ENCODE measurements at places on chromosomes 3 and 15.

- DNase-seq: peak; percentile 16
Measured at GRCh38 chr15:64651601-64652191, 123.7 kb downstream of the RBPMS2 start.

GRCh38 chr15:68022061-68022460, 32.1 kb upstream of the PIAS1 start:
- DNase-seq: no peak

- peak; percentile 5 for DNase-seq
Measured at GRCh38 chr15:72319360-72319984, 485 bp downstream of the CELF6 start.

DNA sequence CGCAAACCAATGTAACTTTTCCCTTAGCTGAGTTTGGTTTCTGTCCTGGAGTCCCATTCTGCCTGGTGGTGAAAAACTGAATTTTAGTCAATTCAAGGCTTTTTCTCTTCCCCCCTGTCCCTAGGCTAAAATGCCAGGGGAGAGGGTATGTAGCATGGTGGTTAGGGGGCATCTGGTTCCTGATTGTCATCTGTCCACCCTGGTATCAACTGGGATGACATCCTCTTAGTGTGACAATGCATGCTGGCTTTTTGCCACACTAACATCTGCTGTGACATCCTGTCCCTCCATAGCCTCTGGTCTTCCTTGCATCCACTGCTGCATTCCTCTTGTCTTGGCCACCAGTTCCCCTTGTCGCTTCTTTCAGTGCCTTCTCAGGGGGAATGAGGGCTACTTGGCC, 73.7 kb downstream of the ABHD5 start:
- DNase-seq: no peak

DNA sequence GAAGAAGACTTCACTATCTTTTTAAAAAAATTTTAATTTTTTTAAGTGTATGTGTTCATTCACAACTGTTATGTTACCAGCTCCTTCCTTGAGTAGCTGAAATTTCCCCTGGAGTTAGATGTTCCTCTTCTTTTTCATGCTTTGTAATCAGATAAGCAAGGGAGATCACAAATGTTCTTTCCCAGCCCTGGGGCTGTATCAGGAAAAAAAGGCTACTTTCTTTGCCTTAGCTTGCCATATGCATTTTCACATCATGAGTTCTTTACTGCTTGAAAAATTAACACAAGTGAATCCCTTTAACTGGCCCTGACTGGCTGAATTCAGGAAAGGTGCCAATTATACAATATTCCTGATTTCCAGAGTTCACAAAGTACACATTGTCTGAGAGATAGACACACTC, 353.2 kb upstream of the ATP11B start:
- DNase-seq: no peak

- no peak for DNase-seq
Measured at GRCh38 chr3:44509393-44509921, 32.0 kb upstream of the ZNF445 start.

GRCh38 chr15:46576646-46577395, 942.0 kb downstream of the SQOR start:
- no peak for DNase-seq

DNA sequence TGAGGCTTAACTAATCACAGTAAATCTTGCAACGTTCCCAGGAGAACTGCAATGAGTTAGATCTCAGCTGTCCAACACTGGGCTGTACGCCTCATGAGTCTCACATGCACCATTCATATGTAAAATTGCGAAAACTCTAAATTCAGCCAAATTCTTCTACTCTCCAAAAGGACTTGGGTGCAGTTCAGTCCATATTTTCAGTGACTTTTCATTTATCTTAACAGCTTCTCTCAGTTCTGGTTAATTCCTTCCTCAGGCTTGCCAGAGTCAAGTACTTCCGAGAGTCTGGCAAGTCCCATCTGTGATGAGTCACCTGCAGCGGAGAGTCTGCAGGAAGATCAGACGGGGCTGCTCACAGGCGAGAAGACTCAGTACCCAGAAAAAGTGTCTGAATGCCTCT, 11.5 kb downstream of the CCDC80 start:
- no peak for DNase-seq

- DNase-seq: no peak
Measured at GRCh38 chr15:91263632-91264531, 163.8 kb downstream of the SV2B start.

DNA sequence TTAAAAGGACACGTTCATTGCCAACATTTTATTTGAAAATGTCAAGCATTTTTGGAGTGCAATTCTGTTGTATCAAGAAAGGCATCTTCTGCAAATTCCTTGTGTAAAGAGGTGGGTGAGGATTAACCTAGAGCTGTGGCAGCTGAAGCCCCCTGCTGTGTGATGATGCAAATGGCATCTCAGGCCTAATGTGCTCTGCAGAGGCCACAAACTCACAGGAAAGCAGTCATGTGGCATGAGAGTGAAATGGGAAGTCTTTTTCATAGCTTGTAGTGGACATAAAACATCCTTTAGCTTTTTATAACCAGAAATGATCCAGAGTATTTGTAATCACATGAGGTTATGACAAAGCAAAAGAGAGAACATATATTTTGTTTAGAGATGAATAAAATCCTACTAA, 6.4 kb downstream of the CADM2 start:
- DNase-seq: no peak

- no peak for DNase-seq
Measured at GRCh38 chr3:183430325-183430957, 2.0 kb upstream of the MCF2L2 start.

GRCh38 chr3:121520510-121520909, 25.3 kb downstream of the POLQ start:
- no peak for DNase-seq

DNA sequence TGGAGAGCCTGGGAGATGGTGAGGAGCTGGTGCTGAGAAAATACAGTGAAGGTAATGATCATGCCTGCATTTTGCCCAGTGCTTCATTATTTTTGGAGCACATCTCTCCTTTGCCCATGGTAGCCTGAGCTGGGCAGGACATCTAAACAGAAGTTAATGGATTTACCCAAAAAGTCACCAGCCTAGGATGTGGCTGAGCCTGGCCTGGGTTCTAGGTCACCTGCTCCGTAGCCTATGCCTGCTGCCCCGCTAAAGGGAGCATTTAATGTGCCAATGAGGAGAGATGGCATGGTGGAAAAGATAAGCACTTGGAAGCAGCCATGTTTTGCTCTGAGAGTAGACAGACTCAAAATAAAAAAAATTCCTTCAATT, 41.8 kb upstream of the RHO start:
- no peak for DNase-seq

DNA sequence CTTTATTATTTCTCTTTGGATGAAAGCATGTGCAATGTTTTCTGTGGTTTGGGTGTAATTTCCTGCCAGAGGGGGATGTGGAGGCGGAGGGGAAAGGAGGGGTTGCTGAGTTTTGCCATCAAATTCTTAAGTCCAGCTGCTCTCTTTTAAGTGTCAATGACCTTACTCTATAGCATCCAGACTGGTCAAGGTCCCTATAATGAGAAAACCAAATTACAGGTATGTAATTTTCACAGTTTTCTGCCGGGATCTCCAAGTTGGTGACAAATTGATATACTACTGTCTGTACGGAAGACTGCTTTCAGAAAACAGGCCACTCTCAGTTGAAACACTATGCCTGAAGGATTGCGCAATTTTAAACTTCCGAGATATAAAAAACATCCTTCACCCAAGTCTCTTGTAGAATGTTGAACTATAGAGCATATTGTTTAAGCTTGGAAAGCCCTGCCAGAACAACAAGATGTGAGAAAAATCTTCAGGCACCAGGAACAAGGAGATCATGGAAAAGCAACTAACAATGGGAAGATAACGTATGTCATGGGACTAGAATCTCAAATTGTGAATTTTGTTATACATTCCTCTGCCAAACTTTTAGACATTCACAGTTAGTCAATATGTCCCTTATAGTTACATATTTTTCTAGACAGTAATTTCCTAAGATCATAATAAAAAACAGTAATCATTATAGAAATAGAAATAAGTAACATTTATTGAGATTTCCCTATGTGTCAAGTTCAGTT, 300.7 kb upstream of the SATB1 start:
- DNase-seq: no peak

DNA sequence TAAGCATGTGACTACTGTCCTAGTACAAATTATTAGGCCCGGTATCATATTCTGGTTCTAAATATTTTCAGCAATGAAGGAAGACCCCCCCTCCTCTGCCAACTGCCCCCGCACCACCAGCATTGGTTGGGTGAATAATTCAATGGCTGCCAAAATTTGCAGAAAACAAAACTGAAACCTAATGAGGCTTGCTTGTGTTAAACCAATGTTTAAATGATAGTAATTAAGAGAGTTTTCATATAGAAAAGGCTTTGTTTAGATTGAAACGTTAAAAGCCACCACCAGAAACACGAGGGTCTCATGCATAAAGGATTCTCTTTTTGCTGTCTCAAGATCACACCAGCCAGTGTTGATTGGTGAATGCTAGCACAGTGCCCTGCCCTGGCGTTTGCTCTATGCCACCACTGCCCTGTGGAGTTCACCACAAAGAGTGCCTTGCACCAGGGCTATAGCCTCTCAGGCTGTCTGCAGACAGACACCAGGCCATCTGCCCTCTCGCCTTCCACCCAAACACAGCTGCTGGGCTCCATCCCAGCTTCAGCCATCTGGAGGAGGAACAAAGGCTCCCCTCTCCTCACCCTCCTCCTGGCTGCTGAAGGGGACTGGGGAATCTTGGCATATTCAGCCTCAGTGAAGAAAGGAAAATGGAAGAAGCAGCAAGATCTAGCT, 200.3 kb upstream of the PFN2 start:
- DNase-seq: no peak

GRCh38 chr3:55584716-55585368, 97.7 kb upstream of the WNT5A start:
- no peak for DNase-seq

DNA sequence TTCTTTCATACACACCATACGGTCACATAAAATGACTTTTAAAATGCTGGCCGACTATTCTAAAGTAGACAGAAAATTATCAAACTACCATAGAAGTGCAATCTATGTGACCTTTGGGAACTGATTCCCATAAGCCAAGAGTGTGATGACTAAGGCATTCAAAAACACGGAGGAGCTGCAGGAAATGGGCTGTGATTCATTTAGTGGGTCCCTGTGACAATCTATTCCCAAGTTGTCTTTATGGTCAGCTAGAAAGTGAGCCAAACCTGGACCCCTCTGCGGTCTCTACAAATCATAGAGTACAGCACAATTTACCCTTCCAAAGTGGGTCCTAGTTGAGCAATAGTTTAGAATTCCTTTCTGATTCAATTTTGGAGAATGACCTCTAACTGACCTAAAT, 251.5 kb upstream of the CBLB start:
- no peak for DNase-seq

GRCh38 chr3:194045289-194045688, 90.7 kb upstream of the HES1 start:
- no peak for DNase-seq

GRCh38 chr3:187759601-187760000, 14.3 kb upstream of the BCL6 start:
- DNase-seq: no peak

DNA sequence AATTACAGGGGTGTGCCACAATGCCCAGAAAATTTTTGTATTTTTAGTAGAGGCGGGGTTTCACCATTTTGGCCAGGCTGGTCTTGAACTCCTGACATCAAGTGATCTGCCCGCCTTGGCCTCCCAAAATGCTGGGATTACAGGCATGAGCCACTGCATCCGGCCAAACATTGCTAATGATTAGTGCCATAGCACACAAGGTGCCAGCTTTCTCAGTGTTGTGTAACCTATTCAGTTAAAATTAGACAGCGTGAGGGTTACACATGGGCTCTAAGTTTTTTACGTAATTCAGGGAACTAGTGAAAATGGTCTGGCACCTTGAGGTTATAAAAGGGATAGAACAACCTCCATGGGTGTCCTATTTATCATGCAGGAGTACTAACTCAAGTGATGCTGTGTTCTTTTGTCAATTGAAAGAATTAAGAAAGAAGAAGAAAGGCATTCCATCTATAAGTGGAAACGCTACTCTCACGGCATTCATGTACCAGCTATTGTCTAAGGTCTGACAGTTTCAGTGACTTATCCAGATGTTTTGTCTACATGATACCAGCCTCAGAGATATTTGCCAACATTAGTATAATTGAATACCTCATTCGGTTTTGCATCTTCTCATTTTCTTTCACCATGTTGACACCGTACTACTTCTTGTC, 84.7 kb downstream of the EOMES start:
- DNase-seq: no peak

GRCh38 chr3:102810937-102811336, 376.1 kb downstream of the ZPLD1 start:
- DNase-seq: no peak

- no peak for DNase-seq
Measured at GRCh38 chr3:8553405-8553804, 51.8 kb downstream of the LMCD1 start.

GRCh38 chr3:12868039-12869034, 27.0 kb upstream of the RPL32 start:
- DNase-seq: peak; percentile 26

- DNase-seq: no peak
Measured at GRCh38 chr3:170344971-170345370, 12.5 kb upstream of the SKIL start.

DNA sequence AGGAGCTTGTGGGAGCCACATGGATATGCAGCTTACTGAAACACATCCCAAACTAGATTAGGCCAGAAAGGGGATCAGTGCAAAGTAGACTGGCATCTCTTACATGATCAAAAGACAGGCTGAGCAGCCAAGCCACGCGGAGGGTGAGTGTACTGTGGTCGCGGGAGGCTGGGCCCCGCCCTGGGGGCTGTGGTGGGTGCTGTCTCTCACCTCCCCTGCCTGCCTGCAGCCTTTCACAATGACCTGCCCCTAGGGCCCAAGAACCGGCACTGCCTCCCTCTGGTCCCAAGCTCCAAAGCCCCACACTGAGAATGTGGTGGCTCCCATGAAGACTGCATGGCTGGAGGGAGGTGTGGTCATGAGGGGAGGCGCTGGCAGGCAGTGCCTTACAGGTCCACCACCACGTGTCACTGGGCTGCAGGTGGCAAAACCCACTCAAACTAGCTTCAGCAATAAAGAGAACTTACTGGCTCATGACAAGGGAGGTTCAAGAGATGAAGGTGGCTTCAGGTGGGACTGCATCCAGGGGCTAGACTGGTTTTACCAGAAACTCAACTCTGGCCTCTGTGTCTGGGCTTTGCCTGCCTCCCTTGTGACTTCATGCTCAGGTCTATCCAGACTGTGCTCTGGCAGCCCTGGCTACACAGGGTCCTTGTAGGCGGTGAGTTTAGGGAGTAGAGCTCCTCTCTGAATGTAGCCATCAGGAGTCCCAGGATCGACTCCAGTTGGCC, 27.4 kb upstream of the PLXND1 start:
- no peak for DNase-seq

- no peak for DNase-seq
Measured at GRCh38 chr15:72912121-72912520, 128.6 kb upstream of the ADPGK start.

DNA sequence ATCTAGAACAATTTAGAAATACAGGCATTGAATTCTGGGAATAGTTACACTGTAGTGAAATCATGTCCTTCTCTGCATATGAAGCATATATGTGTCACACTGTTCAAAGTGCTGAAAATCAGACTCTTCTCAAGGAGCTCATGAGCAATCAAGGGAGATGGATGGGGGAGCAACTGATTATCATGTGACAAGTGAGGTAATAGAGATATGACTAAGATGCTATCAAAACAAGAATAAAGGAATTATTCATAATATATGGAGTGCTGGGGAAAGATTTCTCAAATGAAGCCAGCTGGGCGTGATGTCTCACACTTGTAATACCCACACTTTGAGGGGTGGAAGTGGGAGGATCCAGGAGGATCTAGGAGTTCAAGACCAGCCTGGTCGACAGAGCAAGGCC, 74.9 kb upstream of the CHRNB4 start:
- no peak for DNase-seq

Data from stimulated activated CD8-positive, alpha-beta memory T cell treated with anti-CD3 and anti-CD28 coated beads, Interleukin-4, amount 100 ng/mL, for 1 hour (primary cell).